GM12878 (cell line): ENCODE measurements at places on chromosomes 4 and X. TPM values are rescaled to one million over a fixed set of nuclear protein-coding genes. Genes with fewer than 3 reads are reported as not detected.

The JAKMIP1 gene
- 14.2 and 15.0 TPM in 2 replicates for total RNA-seq

The ANOS1 gene
- total RNA-seq, result 0.05 and 0.08 TPM in 2 replicates

The USP27X gene
- 0.90 and 1.3 TPM in 2 replicates for total RNA-seq

The HCFC1 gene
- 86.1 and 92.7 TPM in 2 replicates for total RNA-seq

The MAGEA2B gene
- not detected in 2 replicates for total RNA-seq

The IDS gene
- 51.3 and 52.2 TPM in 2 replicates for total RNA-seq

The PPP1R3F gene
- total RNA-seq, result 3.3 and 5.7 TPM in 2 replicates

The CPLX1 gene
- 1.2 and 2.2 TPM in 2 replicates for total RNA-seq

The CCDC110 gene
- total RNA-seq, result 1.3 and 1.5 TPM in 2 replicates

The TMEM144 gene
- 1.8 and 2.6 TPM in 2 replicates for total RNA-seq

The SAGE1 gene
- 0.08 TPM in 1 of 2 replicates, not detected in the other for total RNA-seq

The PABPC1L2B gene
- total RNA-seq, result not detected in 2 replicates

The TASL gene
- 11.8 and 12.4 TPM in 2 replicates for total RNA-seq
